ENCODE measurements at places on chromosomes 12 and 14.

- no peak for DNase-seq
These were observed 642 bp upstream of the PAN2 start for GRCh38 chr12:56334490-56334793.

DNA sequence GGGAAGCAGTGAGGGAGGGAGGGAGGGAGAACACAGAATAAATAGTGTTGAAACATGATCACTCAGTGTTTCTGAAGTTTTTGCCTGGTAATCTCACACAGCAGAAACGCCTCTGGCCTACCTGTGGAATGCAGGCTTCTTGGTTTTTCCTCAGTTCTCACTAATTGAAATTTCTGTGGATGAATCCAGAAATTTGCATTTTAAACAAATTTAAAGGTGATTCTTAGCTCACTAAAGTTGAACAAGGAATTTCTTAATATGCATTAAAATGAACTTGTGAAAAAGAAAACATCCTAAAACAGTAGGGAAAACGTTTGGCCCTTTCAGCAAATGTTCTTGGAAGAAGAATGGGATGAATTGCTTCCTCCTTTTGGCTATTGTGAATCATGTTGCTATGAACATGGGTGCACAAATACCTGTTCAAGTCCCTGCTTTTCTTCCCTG lies 1.4 kb downstream of the RNASE9 start:
- no peak for DNase-seq

DNA sequence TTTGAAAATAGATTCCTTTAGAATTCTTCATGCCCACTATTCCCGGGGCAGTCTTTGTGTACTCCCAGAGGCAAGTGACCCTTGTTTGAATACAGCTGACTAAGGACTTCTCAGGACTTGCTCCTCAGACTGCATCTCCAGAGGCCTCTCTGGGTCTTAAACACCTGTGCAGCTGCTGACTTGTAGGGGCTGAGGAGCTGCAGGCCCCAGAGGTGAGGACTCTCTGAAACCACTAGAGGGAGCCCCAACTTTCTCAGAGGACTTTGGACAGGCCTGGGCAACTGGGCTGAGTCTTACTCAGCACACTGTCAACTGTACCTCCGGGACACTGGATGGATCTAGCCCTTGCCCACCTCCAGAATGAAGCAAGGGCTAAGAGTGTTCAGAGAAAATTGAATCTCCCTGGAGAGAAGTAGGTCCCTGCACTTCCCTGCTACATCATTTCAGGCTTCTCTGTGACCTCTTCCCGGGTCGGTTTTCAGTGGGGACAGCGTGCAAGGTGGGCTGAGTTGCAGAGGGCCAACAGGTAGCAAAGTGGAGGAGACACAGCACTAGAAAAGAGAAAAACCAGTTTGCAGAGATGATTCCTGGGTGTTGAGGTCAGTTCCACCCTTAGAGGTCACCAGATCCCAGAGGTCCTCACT lies 164.6 kb downstream of the TMEM117 start:
- no peak for DNase-seq

DNA sequence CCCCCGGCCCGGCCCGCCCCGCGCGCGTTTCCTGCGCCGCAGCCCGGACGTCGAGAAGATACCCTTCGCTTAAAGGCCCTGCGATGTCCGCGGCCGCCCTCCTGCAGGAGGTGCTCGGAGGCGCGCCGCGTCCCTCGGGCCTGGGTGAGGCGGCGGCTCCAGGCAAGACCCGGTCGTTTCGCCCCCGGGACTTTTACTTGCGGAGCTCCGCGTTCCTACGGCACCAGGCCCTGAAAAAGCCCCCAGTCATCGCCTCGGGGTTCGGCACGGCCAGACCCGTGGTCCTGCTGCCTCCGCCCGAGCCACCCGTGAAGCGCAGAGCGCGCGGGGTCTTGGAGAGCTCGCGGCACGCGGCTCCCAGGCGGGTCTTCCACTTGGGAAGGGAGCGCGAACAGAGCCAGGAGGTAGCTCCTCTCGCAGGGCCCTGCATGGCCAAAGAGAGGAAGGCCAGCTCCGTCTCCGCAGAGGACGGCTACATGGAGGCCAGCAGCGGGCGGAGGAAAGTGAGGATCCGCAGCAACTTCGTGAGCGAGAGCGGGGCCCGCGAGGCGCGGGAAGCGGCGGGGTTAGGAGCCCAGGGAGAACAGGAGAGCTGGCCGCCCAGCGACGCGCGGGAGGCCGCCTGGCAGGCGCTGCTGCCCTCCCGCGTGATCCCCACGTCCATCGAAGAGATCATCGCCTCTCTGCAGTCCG lies 26.9 kb downstream of the TTC6 start:
- DNase-seq, result no peak

DNA sequence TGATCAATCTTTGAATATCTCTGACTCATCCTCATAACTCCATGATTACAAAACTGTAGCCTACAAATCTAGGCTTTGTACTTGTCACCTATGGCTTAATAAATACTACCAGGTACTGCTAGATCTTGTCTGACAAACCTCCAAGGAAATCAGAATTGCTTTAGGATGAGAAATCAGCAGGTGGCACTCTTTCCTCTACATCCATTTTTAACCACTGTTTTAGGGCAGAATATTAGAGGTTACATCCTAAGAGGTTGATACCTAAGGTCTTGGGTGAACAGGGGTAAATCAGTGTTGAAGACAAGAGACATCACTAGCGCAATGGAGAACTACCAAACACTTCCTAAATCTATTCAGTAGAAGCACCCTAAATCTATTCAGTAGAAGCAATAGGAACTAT lies 63.1 kb upstream of the SOX5 start:
- DNase-seq, result no peak

GRCh38 chr12:114898159-114898558 lies 214.2 kb upstream of the TBX3 start:
- no peak for DNase-seq

DNA sequence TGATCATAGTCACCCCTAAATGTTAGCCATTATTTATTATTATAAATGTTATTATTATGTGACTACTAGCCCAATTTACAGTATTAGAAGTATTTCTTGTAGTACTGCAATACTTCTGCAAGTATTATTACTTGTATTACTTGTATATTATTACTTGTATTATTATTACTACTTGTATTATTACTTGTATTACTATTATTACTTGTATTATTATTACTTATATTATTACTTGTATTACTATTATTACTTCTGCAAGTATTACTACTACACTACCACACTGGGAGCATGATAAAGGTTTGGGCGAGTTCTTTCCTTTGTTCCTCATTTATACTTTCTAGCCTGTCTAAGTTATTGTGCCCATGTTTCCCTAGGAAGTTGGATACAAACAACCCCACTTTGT lies 67.9 kb downstream of the NOS1 start:
- no peak for DNase-seq

GRCh38 chr14:71952381-71953363 lies 20.4 kb downstream of the RGS6 start:
- no peak for DNase-seq

DNA sequence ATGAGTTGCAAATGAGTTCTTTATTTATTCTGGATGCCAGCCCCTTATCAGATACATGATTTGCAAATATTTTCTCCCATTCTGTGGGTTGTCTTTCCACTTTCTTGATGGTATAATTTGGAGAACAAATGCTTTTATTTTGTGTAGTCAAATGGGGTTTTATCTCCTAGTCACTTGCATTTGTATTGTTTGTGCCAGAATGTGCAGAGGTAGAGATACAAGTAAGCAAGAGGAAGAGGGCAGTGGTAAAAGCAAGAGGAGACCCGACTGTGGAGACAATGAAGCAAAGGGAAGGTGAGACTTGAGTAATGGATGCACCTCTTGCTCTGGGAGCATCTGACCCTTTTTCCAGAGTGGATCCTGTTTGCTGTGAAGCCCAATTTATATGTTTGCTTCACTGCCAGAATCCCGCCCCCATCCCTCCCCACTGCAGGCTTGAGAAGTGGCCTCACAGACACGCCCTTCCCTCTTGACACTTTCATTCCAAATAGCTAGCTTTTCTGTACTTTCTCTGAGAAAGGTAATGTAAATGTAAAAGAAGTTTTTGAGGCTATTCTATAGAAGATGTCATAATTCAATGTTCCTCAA lies 786 bp upstream of the PFKM start:
- no peak for DNase-seq

- no peak for DNase-seq
These were observed 905.6 kb downstream of the BCL11B start for GRCh38 chr14:98366429-98366828.

GRCh38 chr14:23093526-23093925 lies 1.4 kb downstream of the ACIN1 start:
- no peak for DNase-seq

DNA sequence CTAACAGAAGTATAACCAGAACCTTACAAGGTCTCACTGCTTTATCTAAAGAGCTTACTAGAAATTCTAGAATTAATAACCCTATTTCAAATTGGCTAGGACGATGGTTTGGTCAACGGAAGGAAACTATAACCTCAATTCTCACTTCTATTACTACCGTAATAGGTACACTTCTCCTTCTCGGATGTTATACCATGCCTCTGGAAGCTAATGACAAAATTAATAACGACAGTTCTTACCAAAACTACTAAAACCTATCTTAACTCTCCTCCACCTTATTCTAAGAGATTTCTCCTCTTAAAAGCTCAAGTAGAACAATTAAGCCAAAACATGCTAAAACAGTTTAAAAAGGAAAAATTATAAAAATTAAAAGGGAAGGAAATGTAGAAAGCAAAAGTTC lies 23.7 kb upstream of the UBC start:
- no peak for DNase-seq

- no peak for DNase-seq
These were observed 165.4 kb downstream of the DERA start for GRCh38 chr12:16076557-16076956.

- DNase-seq, result no peak
These were observed 22.8 kb downstream of the CPM start for GRCh38 chr12:68910128-68910527.

DNA sequence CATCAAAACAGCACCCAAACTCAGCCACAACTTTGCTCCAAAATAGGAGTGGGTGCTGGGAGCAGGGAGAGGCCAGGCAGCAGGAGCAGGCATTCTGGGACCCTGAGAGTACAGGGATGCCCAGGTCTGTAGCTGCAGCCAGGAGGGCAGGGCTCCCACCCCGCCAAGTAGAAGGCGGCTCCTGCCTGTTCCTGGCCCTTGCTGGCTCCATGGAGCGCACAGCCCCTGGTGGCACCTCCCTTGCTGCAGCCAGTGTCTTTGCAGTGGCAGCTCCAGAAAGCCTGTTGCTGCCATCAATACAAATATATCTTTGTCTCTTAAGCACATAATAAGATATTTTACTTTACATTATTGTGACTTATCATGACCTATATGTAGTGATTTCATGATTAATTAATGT lies 1096.5 kb downstream of the FSCB start:
- DNase-seq, result no peak

GRCh38 chr12:59041241-59042121 lies 121.2 kb upstream of the LRIG3 start:
- no peak for DNase-seq

- DNase-seq, result no peak
These were observed 11.3 kb downstream of the LRRC74A start for GRCh38 chr14:76837524-76837923.

DNA sequence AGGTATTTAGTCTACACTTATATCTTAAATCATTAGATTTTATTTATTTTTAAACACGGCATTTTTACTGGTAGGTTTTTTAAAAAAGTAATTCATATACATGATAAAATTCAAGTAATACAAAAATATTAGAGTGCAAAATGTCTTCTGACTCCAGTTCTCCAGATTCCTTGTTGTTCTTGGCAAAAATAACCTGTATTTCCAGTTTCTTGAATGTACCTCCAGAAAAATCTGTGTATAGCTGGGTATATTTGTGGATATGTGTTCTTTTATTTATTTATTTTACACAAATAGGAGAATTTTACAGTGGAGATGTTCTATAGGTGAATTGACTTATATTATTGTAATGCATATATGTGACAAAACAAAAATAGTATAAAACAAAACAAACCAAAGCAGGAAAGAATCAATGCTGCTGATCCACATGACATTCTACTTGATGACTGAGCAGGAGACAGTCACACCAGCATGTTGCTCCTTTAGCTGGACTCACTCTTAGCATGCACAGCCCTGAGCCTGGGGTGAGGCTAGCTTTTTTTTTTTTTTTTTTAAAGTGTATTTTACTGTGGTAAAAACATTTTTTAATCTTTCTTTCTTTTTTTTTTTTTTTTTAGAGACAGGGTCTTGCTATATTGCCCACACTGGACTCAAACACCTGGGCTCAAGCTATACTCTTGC lies 42.2 kb upstream of the SLC38A2 start:
- no peak for DNase-seq

DNA sequence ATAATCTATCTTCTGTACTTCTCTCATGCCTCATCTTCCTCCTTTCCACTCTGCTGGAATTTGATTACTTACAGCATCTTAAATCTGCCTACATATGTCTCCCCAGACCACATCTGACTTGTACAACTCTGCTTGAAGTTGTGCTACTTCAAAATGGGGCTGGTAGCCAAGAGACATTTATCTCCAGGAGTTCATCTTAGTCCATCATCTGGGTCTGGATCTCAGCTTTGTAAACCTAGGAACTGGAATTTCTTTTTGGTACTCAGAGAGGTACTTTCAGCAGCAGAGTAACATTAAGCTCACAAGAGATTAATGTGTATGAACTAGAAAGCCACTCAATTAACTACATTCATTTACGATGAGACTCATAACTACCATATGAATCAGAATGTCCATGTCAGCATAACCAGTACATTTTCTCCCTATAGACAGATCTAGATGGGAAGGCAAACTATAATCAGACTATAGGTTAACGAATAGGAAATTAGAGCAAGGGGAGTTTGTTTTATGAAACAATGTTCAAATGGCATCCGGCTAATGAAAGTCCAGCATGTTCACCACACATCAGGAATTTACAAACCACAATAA lies 178.8 kb downstream of the CEP128 start:
- no peak for DNase-seq

DNA sequence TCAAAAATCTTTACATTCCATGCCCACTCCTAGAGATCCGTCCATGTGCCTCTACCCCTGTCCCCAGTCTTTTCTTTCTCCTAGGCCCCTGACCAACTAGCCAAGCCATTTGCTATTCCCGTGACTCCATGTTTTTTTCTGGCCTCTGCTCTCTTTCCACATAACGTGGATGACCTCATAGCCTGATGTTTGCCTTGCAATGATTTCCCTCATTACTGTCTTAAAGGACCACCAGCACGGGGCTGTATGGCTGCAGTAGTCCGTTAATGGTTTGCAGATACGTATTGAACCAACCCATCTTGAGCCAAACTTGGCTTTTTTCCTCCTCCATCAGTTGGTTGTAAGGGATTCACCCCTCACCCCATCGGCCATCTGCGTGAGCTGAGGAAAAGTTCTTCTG lies 226.0 kb downstream of the PCNX1 start:
- no peak for DNase-seq

DNA sequence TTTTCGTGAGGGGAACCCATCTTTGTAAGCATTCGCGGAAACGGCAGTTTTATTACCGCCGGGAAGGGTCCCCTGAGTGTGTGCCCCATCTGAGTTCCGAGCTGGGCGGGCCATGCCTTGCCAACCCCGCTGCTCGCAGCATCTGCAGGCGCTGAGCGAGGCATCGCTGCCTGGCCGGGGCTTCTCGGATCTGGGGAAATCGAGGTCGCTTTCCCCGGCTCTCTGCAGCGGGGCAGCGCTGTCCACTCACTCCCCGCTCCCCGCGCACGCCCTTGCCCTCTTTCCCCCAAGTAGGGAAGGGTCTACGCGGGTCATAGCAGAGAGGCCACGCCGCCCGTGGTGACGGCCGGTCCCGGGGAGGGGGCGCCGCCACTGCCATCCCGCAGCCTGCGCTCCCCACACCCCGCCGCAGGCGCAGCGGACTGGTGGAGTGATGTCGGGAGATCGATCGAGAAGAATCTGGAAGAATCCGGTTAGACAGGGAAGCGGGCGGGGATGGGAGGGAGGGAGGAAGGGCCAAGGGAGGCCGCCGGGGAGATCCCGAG lies 507 bp upstream of the FKBP4 start:
- DNase-seq, result no peak

GRCh38 chr12:118058881-118059280 lies 2.1 kb downstream of the WSB2 start:
- no peak for DNase-seq

Data from cerebellar nuclear complex (tissue), 1 donor.